ENCODE measurements at places on chromosomes 4 and X.

DNA sequence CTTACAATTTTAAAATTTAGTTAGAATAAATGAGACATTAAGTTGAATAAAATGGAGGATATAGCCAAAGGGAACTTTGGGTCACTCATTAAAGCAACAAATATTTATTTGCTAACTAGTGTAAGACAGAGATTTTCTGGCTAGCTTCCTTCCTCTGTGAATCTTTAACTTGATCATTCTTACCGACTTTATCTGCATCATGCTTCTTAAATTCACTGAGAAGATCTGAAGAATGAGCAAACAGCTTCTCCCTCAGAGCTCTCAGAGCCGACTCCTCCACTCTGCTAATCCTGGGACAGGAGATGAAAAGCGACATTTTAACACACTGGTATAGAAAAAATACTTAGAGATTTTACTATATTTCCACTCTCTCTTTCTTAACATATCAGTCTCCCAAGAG lies 35.1 kb downstream of the PPEF2 start:
- no peak for DNase-seq

- no peak for DNase-seq
Observed at GRCh38 chr4:5785806-5786680, 75.0 kb downstream of the EVC start.

- DNase-seq: no peak
Observed at GRCh38 chr4:175988511-175988910, 77.1 kb upstream of the WDR17 start.

DNA sequence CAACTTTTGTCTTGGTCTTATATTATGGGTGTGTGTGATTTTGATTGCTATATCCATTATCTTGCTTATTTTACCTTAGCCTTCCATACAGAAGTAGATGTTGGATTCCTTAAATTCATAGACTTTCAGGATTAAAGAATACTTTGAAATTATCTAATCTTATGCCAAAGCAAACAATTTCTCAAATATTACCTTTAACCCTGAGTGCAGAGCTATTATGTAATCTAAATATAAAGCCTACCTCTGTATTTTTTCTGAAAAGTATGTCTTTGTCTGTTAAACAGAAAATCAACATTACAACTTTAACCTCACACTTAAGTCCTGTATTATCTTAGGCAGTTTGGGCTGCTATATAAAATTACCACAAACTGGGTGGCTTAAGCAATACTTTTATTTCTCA lies 782.5 kb downstream of the STIM2 start:
- no peak for DNase-seq

DNA sequence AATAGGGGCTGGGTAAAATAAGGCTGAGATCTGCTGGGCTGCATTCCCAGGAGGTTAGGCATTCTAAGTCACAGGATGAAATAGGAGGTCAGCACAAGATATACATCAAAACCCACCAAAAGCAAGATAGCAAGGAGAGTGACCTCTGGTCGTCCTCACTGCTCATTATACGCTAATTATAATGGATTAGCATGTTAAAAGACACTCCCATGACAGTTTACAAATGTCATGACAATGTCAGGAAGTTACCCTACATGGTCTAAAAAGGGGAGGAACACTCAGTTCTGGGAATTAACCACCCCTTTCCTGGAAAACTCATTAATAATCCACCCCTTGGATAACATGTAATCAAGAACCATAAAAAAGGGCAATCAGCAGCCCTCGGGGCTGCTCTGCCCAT lies 403.6 kb downstream of the KCNIP4 start:
- DNase-seq: no peak

DNA sequence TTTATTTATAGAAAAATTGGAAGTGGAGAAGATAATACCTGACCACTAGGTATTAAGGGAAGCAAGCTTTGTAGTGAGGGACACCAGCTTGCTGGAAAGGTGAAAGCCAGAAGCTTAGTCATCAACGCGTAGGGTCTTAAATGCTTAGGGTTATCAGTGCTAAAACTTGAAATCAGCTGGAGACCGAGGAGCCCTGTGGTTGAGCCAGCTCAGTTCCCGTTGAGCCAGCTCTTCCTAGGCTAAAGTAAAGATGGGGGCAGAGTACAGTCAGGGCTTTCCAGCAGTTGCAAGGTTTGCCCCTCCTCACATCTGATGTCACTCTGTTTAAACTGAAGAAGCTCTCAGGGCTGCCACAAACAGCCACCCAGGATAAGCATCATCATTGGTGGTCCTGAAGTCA lies 240.7 kb downstream of the DCLK2 start:
- DNase-seq: no peak

DNA sequence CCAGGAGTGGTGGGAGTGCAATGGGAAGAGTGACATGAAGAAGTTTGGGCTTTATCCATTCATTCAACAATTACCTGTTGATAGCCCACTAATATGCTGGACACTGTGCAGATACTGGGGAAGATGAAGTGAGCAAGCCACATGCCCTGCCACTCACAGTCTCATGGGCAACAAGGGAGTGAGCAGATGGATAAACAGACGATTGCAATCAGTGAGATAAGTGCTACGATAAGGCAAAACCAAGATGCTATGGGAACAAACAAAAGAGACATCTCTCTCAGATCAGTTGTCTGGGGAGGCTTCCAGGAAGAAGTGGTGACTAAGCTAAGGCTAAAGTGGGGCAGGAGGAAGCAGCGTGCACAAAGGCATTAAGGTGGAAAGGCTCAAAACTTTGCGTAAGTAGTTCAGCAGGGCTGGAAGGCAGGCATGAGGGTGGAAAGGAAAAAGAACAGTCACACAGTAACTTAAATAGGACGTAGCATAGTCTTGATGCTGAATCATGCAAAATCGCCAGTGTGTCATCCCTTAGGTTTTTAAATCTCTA lies 31.7 kb downstream of the GAB3 start:
- DNase-seq: no peak

GRCh38 chr4:137749466-137749865 lies 217.2 kb upstream of the PCDH18 start:
- no peak for DNase-seq

GRCh38 chr4:14897217-14897616 lies 105.1 kb upstream of the CPEB2 start:
- DNase-seq: no peak

GRCh38 chr4:152992466-152992865 lies 56.3 kb downstream of the FHDC1 start:
- DNase-seq: no peak

- DNase-seq: no peak
Observed at GRCh38 chr4:15339737-15340136, 88.1 kb upstream of the C1QTNF7 start.

All from stimulated activated CD4-positive, alpha-beta T cell treated with anti-CD3 and anti-CD28 coated beads, TNF-alpha, amount 100 ng/mL, for 48 hours (primary cell).